ENCODE measurements at places on chromosomes 6 and 20.

DNA sequence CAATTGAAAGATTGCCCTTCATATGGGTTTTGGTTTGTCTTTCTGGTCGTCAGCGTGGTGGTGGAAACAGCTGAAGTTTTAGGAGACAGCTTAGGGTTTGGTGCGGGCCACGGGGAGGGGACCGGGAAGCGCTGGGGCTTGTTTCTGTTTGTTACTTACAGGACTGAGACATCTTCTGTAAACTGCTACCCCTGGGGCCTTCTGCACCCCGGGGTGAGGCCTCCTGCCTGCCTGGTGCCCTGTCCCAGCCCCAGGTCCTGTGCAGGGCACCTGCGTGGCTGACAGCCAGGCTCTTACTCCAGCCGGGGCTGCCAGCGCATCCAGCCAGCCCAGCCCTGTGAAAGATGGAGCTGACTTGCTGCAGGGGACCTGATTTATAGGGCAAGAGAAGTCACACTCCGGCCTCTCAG, 22.8 kb downstream of the NPEPL1 start:
- DNase-seq, result no peak

- no peak for DNase-seq
Observed at GRCh38 chr6:102149191-102149590, 755.7 kb downstream of the GRIK2 start.

DNA sequence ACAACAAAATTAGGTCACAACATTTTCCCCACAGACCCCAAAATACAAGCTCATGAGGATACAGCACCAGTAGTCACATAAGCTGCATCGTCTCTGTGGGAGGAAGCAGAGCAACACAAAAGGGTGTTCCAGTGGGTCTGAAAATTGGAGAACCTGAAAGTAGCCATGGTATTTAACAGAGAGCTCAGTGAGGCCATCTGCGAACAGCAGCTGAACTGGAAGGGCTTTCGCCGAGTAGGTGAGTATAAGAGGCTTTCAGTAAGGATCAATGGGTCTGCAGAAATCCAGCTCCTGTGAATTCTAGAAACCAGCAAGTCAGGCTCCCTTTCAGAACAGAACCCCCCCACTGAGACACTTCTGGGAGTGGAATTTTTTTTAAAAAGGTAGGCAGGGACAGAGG, 120.0 kb upstream of the RREB1 start:
- DNase-seq, result no peak

DNA sequence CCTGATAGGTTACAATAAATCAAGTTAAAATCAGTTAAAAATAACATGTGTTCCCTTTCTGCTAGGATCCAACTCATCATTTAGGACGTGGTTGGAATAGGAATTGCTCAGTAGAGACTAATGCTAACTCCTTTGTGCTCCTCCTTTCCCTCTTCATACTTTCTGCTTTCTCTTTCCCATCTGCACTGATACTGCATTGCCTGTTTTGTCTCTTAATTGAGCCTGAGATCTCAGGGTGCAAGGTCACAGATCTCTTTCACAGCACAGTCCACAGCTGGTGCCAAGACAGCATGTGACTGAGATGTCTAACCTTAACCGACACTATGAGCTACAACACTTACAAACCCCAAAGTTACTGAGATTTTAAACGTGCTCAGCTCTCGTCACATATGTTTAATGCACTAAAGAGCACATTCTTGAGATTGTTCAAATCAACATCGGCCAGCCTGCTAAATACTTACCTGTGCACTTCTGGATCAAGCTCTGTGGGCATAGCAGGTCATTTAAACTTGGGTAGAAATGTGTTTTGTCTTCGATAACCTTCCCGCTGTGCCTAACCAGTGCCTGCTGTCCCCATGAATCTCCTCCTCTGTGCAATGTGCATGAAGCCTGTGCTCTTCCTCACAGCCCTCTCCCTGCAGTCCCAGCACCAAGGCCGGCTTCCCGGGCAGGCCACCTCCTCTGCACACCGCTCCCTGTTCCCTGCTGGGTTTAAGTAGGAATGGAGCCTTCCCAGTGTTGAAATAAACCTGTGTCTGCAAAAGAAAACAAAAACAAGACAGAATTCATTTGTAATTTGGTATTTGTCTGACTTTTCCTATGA, 39.6 kb upstream of the AFDN start:
- no peak for DNase-seq

- no peak for DNase-seq
Observed at GRCh38 chr6:93391965-93392364, 27.4 kb downstream of the EPHA7 start.

DNA sequence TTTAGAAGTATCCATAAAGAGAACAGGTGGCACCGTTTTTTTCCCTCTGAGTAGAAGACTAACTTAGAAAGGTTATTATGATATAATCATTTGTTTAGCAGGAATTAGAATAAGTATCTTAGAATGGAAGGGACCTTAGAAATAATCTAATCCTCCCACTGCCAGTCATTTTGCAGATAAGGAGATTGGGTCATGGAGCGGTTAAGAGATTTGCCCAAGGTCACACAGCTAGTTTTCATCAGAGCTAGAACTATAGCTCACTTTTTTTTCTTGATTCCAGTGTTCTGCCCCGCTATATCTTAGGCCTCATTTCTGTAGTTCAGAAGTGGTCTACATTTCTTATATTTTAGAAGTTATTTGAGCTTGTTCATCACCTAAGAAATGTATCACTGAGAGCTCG, 139.6 kb downstream of the PRL start:
- DNase-seq, result no peak

- no peak for DNase-seq
Observed at GRCh38 chr6:137863091-137863797, 3.8 kb upstream of the TNFAIP3 start.

Measured in GM12864 (cell line).